ENCODE measurements at places on chromosomes 1 and 21. TPM values are rescaled to one million over a fixed set of nuclear protein-coding genes. Genes with fewer than 3 reads are reported as not detected.

GRCh38 chr1:222084048-222084447 is 342.2 kb upstream of the DUSP10 start:
- no peaks in the 10 kb centered on the region for H3K4me1 ChIP-seq
- no peak overlapping the region for H3K27ac ChIP-seq
- H3K36me3 ChIP-seq, result no peaks in the 10 kb centered on the region

DNA sequence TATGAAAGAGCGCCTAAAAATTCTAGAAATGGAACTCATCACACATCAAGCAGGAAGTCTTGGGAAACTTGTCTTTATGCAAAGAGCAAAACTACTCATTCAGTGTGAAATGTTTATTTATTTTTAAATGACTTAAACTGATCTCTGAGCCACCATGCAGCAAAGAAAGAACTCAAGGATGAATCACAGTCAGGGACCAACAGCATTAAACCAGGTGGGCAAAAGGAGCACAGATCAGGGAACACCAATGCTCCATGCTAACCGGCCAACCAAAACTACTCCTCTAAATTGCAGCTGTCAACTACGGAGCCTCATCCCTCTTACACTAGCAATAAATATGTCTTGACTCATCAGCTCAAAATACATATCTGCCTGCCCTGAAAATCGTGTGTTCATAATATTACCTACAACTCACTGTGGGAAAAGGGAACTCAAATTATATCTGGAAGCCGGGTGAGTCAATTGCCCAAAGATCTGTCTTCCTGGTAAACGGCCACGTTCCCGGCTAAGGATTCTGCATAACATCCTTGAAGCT is 129.2 kb downstream of the PTPN14 start:
- H3K27me3 ChIP-seq, result no peaks in the 10 kb centered on the region
- DNase-seq, result no peak
- no peaks in the 10 kb centered on the region for H3K36me3 ChIP-seq
- H3K4me1 ChIP-seq, result peaks cover 43% of the 10 kb centered on the region

The VSIG8 gene
- total RNA-seq, result not detected

The PKP1 gene
- 409 TPM for total RNA-seq

The ACTA1 gene
- not detected for total RNA-seq

The TIE1 gene
- total RNA-seq, result 36.1 TPM

The UTP11 gene
- 18.7 TPM for total RNA-seq
